ENCODE measurements at places on chromosomes 3 and 15.

GRCh38 chr3:5431811-5432378, 244.4 kb downstream of the EDEM1 start:
- DNase-seq, result no peak

DNA sequence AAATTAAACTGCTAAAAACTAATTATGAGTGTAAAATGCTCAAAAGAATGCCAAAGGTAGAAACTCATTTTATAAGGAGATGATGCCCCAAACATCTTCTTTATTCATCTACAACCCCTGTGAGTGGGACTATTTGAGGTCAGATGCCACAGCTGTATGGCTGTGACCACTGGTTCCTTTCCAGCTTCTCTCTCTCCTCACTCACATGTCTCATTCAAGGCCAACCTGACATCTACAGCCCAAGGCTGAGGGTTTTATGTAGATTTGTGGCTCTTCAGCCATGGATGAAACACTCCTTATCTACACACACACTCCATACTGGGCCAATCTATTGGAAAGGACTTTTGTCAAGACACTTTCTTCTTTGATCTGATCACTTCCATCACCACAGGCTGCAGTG, 231.3 kb downstream of the KCNMB2 start:
- no peak for DNase-seq

- no peak for DNase-seq
These were observed 72.7 kb upstream of the PPIB start for GRCh38 chr15:64235552-64235951.

DNA sequence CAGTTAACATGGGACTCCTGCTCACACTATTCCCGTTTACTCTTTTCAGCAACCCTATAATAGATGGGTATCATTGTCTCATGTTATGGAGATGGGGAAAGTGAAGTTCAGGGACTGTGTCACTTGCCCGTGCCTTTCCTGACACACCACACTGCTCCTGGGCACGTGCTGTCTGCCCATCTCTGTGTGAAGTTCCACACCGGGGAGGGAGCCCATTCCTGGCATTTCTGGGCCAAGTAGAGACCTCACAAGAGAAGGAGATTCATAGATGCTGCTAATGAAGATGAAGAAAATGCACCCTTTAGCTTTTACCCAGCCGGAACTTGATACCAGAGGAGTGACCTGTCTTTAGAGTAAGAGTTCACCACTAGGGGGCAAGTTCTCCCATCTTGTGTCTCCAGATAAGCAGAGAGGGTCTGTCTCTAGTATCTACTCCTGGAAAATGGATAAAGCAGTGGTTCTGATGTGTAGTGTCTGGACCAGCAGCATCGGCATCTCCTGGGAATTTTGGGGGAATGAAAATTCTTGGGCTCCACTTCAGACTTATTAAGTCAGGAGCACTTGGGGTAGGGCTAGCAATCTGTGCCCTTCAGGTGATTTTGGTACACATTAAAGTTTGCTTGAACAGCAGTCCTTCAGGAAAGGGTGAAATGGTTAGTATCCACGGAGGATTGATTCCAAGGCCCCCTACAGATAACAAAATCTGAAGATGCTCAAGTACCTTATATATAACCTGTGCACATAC, 2.0 kb upstream of the TOPBP1 start:
- peak; percentile 38 for DNase-seq

GRCh38 chr3:196192524-196193051, 18.6 kb downstream of the ZDHHC19 start:
- no peak for DNase-seq

DNA sequence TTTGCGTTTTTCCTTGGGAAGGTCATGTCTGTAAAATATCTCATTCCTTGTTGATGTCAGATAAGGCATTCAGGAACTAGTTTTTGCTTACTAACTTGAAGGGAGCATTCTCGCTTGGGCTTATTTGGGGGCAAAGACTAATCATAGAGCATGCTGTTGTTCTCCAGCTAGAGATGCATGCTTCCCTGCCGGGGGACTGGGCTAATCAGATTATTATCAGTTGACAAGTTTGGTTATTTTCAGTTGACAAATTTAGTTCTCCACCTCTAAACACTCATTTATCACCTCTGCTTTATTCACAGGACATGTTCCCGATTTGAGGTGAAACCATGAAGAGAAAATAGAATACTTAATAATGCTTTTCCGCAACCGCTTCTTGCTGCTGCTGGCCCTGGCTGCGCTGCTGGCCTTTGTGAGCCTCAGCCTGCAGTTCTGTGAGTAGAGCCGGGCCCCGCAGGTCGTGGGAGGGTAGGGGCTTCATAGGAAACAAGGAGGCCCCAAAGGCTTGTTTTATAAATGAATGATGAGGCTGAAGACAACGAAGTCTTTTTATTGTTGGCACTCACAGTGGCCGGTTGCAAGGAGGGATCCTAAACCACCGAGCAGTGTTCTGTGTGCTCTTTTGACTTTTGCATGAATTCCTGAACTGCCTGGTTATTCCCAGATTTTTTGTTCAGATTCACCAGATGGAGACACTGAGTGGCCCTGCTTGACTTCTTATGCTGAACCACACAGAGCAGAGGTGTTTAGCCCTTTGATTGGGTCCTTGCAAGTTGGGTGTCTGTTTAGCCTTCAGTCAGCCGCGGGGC, 28.4 kb downstream of the PXYLP1 start:
- no peak for DNase-seq

- no peak for DNase-seq
These were observed 65.5 kb upstream of the FBN1 start for GRCh38 chr15:48710952-48711495.

GRCh38 chr3:101944308-101944707, 95.0 kb downstream of the NFKBIZ start:
- DNase-seq, result no peak

GRCh38 chr15:57031605-57032004, 113.2 kb downstream of the TCF12 start:
- no peak for DNase-seq

GRCh38 chr3:18645619-18646018, 220.5 kb upstream of the SATB1 start:
- DNase-seq, result no peak
